Stimulated activated CD8-positive, alpha-beta memory T cell treated with anti-CD3 and anti-CD28 coated beads, Interleukin-7, amount 100 ng/mL, for 24 hours (primary cell): ENCODE measurements at places on chromosomes 7 and 10.

- no peak for DNase-seq
Measured at GRCh38 chr7:49172639-49173038, 248.3 kb downstream of the CDC14C start.

DNA sequence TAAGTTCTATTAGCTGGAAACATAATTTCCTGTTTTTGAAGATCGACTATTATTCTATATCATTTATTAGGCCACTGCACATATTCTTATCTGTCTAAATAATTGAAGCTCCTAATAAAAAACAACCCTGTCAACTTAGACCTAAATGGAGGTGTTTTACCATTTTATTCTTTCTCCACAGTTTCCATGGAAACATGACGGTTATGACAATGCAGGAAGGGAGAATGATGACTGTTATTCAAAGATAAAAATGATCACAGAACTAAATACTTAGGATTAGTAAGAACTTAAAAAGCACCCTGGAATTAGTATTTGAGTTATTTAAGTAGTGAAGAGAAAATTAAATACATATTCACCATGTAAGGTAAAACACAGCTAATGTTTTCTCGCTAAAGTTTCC, 119.9 kb upstream of the DKK1 start:
- DNase-seq, result no peak

GRCh38 chr7:28083164-28083997, 97.2 kb downstream of the JAZF1 start:
- DNase-seq, result no peak

GRCh38 chr7:158382363-158383254, 205.0 kb downstream of the PTPRN2 start:
- no peak for DNase-seq

GRCh38 chr7:140348161-140348849, 50.0 kb downstream of the SLC37A3 start:
- DNase-seq, result no peak

GRCh38 chr7:43291789-43292188, 179.3 kb downstream of the HECW1 start:
- DNase-seq, result no peak

DNA sequence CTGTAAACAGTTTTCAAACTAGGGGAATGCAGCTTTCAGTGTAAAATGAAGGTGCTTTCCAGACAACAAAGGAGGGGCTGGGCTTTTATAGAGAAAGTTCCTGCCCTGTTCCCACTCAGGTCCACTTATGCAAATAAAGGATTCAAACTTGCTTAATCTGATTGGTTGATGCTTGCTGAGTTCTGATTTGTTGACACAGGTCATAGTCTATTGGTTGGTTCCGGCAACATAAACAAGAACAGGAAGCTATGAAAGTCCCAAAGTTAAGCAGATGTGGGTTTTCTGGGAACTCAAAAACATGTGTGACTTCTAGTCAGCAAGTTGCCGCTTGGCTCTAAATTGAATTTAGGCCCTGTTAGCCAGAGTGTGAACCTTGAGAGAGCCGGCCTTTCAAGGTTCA, 194.2 kb upstream of the SVIL start:
- no peak for DNase-seq

- DNase-seq, result no peak
Measured at GRCh38 chr7:22402250-22402649, 45.3 kb upstream of the RAPGEF5 start.

- DNase-seq, result no peak
Measured at GRCh38 chr10:95425592-95426465, 135.0 kb upstream of the PDLIM1 start.
